Effector memory CD8-positive, alpha-beta T cell (primary cell): ENCODE measurements at places on chromosomes 4 and X.

DNA sequence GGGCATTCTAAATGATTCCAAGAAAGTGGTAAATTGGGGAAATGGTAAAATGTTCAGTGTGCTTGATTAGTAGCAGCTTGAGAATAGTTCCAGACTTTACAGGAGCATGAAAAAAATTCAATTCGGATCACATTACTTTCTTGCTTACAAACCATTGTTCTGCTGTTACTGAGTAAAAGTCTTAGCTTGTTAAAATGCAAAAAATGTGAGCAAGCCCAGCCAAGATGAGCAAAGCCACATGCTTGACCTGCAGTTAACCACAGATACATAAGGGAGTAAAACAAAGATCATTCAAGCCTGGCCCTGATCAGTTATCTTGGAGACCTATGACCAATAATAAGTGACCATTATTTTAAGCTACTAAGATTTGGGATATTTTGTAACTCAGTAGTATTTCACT lies 562.9 kb upstream of the MAGEB2 start:
- no peak for DNase-seq

GRCh38 chr4:106294062-106294461 lies 21.9 kb downstream of the TBCK start:
- no peak for DNase-seq

- no peak for DNase-seq
Measured at GRCh38 chrX:134676436-134676835, 18.2 kb upstream of the PLAC1 start.

GRCh38 chrX:3651277-3651676 lies 62.2 kb downstream of the PRKX start:
- no peak for DNase-seq

DNA sequence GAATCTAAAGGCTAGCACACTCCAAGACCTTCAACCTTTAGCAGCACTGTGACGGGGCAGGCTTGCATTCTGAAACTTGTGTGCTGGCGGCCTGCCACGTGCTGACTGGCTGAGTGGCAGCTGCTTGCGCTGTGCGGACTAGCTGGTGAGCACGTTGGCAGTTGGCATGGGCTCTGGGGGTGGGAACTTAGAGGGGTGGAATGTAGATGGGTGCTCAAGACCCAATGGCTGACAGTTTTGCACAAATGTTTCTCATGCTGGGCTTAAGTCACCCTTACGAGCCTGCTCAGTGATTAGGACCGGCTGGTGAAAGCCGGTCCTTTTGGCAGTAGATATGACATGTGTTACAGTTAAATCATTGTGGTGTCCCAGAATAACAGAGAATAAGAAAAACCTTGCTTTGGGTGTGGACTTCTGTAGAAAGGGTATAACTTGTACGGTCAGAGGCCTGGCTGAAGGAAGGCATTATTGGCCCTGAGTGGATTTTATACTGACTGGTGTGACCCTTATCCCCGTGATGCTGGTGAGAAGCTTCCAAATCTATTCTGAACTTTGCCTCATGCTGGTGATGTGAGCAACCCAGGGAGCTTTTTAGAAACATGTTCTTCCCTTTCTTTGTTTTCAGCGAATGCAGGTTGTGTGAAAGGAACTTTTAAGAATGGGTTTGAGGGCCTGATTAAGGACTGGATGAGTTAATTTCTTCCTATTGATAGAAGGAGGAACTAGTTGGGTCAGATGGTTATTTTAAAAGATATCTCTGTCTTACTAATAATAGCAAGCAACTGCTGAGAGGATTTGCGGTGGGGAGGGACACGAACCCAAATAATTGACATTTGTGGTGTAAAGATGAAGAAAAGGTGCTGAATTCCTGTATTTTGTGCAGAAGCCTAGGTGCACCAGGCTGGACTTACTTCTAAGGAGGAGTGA lies 107.4 kb upstream of the SLC4A4 start:
- no peak for DNase-seq

GRCh38 chr4:140940589-140940988 lies 184.4 kb upstream of the TBC1D9 start:
- DNase-seq = no peak

DNA sequence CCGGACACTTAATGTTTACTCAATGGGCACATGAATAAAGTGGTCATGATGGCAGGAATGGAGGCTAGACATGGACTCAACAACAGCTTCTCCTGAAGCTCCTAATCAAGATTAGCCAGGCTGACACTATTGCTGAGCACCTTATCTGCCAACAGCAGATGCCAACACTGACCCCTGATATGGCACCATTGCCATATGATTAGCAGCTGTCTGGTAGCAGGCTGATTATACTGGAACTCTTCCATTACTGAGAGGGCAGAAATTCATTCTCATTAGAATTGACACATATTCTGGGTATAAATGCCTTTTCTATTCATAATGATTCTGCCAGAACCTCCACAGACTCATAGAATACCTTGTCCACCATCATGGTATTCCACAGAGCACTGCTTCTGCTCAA lies 18.4 kb upstream of the AFF1 start:
- DNase-seq = no peak

DNA sequence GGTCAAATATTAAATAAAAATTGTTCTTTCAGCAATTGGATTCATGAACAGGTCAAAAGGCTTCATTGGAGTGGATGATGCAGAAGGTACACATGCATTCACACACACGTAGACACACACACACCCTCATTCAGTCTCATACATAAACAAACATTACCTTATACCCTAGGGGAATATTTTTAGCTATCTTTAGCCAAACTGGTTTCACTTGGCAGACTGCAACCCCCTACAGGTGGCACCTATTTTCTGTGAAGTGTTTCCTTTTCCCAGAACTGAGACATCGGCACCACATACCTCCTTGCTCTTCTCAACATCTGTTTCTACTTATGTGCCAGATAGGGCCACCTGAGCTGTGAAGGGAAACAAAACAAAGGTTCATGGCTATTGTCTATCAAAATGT lies 18.5 kb upstream of the KDR start:
- no peak for DNase-seq

DNA sequence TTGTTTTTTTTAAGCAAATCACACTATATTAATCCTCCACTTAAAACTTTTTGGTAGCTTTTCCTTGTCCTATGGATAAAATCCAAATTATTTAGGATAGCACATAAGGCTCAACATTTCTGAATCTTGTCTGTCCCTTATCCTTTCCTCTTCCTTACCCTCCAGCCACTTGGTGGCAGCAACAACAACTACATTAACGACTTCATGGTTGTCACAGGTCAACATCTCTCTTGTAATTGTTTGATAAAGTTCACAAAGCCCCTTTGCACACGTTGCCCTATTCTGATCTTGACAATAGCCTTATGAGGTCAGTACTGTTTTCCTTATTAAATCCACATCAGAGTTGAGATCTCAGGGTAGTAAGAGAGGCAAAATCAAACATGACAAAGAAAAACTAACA lies 269.0 kb upstream of the PABPC4L start:
- no peak for DNase-seq

DNA sequence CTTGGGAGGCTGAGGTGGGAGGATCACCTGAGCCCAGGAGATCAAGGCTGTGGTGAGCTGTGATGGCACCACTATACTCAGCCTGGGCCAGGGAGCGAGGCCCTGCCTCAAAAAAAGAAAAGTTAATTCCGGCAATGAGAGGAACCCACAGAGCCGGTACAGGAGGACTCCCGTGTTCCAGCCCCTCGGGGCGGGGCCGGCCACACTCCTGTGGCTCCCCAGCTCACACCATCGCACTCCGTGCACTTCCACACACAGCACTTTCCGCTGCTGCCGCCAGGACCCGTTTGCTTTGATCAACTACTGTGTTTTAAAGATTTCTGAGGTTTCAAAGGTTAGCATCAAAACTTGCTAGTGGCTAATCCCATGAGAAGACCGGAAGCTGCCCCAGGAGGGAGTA lies 171.7 kb downstream of the AFAP1 start:
- DNase-seq = no peak

DNA sequence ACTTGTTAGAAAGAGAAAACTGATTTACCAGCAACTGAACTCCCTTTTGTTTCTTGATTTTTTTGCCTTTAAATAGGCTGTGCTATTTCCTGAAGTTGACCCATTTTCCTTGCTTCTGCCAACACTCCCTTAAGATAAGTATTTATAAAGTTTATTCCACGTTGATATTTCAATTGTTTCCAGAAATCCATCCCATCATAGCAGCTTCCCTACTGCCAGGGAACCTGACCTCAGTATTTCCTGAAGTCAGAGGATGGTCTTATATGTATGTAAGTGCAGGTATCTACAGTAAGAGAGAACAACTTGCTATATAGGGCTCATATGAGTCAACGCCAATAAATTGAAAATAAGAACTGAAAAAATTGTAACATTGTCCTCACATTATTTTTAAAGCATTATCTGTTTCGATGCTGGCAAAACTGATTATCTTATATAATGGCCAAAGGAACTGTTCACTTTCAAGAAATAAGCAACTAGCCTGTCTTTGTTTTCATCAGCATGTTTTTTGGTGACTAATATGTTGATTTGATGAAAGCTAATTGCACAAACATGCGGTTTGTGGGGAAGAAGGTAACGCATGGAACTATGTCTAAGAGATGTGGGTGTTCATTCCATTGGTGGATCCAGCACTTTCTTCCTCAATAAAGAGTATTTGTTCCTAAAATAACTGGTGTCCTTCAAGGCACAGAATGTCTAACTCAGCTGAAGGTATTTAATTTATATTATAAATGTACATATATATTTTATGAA lies 4.7 kb downstream of the LIMCH1 start:
- no peak for DNase-seq

DNA sequence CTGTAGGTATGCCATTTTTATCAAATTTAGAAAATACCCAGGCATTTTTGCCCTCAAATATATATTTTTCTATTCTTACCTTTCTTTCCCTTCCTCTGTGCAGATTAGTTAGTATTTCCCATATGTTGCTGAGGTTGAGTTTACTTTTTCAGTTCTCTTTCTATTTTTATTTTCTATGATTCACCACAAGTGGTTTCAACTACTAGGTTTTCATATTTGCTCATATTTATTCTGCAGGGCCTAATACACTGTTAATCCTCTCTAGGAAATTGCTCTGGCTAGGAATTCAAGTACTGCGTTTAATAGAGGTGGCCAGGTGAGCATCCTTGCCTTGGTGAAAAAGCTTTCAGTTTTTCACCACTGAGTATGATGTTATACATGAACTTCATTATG lies 1535.3 kb upstream of the PCDH10 start:
- no peak for DNase-seq

GRCh38 chr4:60948008-60948407 lies 252.1 kb upstream of the ADGRL3 start:
- DNase-seq = no peak

- no peak for DNase-seq
Measured at GRCh38 chr4:108492816-108493595, 127.4 kb upstream of the RPL34 start.

- no peak for DNase-seq
Measured at GRCh38 chrX:53262918-53263394, 18.4 kb downstream of the IQSEC2 start.

GRCh38 chr4:128757712-128758111 lies 51.8 kb upstream of the JADE1 start:
- no peak for DNase-seq

DNA sequence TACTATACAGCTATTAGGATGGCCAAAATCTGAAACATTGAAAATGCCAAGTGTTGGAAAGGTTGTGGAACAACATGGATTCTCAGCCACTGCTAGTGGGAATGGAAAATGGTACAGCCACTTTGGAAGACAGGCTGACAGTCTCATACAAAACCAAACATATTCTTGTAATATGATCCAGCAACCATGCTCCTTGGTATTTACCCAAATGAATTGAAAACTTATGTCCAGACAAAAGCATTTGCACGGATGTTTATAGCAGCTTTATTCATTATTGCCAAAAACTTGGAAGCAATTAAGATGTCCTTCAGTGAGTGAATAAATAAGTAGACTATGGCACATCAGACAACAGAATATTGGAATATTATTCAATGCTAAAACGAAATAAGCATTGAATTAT lies 105.8 kb upstream of the DCLK2 start:
- DNase-seq = no peak

DNA sequence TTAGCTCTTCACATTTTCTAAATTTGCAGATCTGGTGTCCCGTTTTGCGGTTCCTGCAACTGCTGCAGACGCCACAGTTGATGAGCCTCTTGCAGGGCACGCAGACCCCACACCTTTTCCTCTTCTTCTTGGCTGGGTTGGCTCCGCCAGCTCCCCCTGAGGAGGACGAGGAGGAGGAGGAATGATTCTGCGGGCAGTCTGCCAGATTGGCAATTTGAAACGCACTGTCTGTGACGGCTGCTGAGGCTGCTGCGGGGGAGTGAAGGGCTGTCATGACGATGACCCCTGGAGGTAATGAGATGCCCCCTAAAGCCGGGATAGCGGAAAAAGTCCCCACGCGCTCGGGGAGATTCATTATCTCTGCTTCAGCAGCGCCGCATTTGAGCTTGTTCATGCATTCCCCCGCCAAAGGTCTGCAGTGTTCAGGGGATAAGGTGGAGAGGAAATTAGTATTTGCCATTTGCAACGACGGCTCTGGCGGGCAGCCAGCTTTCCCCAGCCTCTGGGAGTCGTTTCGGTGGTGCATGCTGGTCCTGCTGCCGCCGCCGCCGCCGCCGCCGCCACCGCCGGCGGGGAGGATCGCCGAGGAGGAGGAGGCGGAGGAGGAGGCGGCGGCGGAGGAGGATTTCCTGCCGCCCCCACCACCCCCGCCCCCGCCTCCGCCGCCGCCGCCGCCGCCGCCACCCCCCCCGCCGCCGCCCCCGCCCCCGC lies 3.8 kb downstream of the CXXC4 start:
- DNase-seq = peak; percentile 27

DNA sequence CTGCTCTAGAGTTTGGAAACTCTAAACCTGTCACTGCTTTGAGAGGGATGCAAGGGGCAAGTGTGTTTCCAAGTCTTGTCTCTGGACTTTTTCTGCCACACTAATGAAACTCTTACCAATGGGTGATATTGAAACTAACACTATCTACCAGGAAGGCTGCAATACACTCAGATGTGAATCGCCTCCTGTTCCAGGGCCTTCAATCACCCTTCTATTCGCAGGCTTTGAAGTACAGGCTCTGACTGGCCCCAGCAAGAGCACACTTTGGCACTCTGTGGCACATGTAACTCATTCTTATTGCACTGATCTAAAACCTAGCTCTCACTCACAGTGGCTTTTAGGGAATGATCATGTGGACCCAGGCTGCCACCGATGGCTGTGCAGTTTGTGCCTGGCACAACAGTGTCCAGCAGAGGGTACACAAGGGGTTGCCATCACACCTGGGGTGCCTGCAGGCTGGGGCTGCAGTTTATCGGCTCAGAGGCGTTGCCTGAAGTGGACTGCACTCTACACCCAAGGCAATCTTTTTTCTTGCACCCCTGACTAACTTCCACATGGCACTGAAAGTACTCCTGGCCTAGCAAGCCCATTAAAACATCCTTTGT lies 210.8 kb downstream of the MGST2 start:
- DNase-seq = no peak

GRCh38 chrX:153871451-153871850 lies 14.5 kb downstream of the L1CAM start:
- no peak for DNase-seq

DNA sequence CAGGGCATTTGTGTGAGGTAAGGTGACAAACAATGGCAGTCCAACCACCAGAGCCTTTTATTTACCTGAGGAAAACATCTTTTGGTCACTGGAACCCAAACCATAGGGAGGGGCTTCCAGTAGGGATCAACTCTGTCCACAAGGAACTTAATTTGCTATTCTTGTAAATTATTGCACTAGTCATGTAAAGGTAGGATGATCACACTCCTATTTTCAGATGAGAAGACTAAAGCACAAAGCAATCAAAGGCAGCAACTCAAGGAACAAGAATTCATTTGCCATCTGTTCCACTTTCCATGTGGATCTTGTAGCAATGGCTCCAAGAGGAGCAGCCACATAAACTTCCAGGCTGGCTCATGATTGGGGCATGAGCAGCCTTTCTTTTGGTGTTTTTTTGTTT lies 35.3 kb downstream of the CD99L2 start:
- no peak for DNase-seq

- DNase-seq = no peak
Measured at GRCh38 chr4:159413306-159413943, 310.5 kb downstream of the RAPGEF2 start.
